ENCODE measurements at places on chromosomes 5 and 9. TPM values are rescaled to one million over a fixed set of nuclear protein-coding genes. Genes with fewer than 3 reads are reported as not detected.

- DNase-seq = no peak
- H3K27me3 ChIP-seq = no peaks in the 10 kb centered on the region
- no peaks in the 10 kb centered on the region for H3K36me3 ChIP-seq
- no peak overlapping the region for H3K4me3 ChIP-seq
These were observed 32.4 kb downstream of the OSTF1 start for GRCh38 chr9:75120686-75121085.

DNA sequence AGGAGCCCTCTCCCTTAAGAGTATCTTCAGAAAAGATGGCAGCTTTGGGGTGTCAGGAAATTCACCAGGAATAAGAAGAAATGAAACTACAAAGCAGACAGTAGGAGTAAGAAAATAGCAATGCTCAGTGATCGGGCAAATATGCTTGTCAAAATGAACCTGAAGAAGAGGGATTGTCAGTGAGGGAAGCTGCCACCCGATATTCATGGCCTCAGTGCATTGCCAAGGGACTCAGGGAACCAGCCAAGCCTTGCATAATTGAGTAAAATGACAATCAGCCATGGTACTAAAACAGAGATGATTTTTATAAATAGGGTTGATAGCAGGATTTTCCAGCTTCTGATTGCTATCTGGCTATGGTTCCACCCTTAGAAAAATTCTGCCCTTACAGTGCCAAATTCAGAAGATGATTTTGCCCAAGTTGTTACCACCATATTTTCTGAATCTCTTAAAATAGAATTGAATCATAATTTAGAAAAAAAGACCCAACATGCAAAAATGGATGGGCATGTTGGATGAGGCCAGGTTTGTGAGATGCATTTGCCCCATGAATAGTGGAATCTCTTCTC, 274.0 kb downstream of the NTRK2 start:
- H3K27ac ChIP-seq = no peak overlapping the region
- H3K4me3 ChIP-seq = no peak overlapping the region
- DNase-seq = no peak

GRCh38 chr9:130138171-130138653, 34.0 kb upstream of the NCS1 start:
- peak; percentile 44 for DNase-seq
- no peaks in the 10 kb centered on the region for H3K4me1 ChIP-seq
- H3K27me3 ChIP-seq = no peaks in the 10 kb centered on the region

- H3K4me1 ChIP-seq = no peaks in the 10 kb centered on the region
- H3K27me3 ChIP-seq = no peaks in the 10 kb centered on the region
- H3K4me3 ChIP-seq = no peak overlapping the region
- DNase-seq = no peak
- no peak overlapping the region for H3K27ac ChIP-seq
- no peaks in the 10 kb centered on the region for H3K36me3 ChIP-seq
These were observed 312.8 kb downstream of the NDUFS4 start for GRCh38 chr5:53873235-53873634.

FGF18 gene
- 0.16 TPM for total RNA-seq

INSL4 gene
- not detected for total RNA-seq

HABP4 gene
- total RNA-seq = 22.3 TPM
